ENCODE measurements at places on chromosomes 6 and 20.

DNA sequence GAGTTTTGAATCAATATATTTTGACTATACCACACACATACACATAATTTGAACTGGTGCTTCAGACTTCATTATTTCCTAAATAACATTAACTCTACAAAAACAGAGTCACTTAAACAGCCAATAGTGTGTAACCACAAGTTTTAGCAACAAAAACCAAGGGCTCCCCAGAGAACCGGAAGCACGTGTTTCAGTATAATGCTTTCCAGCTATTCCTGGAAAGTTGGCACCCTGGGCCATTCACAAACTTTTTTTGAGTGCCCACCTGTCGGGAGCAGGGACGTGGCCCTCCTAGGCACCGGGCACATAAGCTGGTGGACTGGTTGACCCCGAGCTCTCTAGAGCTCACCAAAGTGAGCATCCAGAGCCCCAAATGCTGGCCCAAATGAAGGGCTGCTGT is 1.9 kb upstream of the SLC35D3 start:
- DNase-seq: no peak

DNA sequence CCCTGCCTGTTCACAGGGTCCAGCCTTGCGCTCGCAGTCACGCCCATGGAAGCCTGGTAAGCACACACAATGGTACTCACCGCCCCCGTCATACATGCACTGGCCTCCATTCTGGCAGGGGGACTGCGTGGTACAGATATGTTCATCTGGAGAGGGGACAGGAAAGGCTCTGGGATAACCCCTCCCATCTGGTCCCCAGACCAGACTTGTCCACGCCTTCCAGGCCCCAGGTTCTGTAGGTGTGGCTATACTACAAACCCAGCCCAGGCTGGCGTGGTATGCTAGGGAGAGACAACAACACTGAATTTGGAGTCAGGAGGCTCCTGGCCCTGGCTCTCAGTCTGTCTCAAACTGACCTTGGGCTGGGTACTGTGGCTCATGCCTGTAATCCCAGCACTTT is 3.4 kb downstream of the DLK2 start:
- no peak for DNase-seq

DNA sequence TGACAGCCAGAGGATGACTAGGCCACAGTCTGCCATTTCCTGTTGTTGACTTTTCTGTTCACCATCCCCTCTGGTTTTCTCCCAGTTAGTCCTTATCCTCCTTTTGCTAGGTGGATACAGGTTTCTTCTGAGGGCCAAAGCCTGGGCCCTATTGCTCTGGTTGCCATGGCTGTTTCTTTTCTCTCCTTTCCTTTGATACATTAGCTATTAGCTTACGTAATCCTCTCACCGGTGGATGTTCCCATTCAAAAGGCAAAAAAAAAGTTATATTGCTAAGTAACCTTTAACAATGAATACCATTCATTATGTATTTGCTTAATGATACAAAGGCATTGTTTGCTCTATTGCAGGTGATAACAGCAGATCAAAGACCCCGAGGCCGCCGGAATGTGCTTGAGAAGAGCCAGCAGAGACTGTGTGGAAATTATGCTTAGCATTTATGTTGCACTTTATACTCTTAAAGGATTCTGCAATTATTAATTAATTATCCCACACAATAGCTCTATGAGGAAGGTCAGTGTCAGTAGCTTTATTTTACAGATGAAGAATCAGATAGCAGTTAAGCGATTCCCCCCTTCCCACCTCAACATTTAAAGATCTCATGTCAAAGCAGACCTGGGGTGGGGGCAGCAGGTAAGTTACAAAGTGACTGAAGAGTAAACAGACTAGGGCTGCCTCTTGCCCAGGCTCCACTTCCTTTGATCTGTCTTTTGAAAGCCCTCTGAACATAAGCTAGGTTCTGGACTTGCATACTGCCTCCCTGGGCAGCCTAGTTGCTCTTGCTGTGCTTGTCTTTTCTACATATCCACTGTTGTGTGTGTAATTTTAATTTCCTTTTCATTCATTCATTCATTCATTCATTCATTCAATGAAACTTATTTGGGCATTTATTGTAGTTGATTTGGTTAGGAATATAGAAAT is 14.5 kb upstream of the TFB1M start:
- peak; percentile 50 for DNase-seq

DNA sequence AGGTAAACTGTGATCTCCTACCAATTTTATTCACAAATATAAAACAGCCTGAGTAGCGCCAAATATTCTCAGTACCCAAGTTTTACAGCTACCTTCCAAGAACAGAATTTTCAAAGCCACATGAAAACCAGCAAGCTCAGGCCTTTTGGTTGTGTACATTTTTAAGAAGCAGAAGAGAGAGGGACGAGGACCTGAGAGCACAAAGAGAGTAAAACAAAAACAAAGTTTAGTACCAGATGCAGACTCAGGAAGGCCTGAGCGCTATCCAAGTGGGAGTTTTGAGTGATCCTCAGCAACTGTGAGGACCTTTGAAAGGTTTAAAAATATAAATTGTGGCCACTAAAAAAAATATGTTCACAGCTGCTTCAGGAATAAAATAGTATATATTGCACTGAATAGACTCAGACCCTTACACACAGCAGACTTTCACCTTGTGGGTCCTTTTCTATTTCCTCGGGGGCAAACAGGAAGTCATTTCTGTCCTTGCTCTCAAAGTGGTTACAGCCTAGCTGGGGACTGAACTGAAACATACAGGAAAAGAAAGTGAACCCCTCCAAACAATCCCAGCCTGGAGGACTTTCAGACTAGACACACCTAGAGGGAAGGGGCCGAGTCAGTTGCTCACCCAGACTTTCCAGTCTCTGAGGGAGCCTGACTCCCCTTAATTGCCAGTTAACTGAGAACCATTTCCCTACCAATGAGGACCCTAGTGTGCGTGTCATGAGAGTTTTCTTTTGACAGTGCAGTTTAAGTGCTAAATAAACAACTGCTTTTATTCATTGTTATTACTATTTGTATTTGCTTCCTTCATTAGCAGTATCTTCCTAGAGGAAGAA is 48.5 kb upstream of the NT5E start:
- no peak for DNase-seq

DNA sequence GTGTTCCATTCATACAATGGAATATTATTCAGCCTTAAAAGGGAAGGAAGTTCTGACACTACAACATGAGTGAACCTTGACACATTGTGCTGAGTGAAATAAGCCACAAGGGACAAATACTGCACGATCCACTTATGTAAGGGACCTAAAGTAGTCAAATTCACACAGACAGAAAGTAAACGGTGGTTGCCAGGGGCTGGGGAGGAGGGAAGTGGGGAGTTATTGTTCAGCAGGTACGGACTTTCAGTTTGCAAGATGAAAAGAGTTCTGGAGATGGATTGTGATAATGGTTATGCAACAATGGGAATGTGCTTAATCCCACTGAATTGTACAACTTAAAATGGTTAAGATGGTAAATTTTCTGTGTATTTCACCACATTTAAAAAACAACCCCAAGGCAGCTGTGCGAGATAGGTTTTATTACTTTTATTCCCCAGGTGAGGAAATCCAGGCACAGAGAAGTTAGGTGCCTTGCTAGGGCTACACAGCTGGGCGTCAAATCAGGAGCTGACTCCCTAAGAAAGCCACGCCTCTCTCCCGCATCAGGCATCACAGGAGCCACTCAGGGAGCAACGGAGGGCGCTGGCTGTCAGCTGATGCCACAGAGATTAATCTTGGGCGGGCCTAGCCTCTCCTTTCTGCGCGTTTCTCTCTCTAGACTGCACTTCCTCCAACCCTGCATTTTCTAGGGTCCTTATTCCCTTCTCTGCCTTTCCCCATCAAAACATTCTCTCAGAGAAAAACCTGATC is 9.3 kb upstream of the TRAF3IP2 start:
- DNase-seq: peak; percentile 68

DNA sequence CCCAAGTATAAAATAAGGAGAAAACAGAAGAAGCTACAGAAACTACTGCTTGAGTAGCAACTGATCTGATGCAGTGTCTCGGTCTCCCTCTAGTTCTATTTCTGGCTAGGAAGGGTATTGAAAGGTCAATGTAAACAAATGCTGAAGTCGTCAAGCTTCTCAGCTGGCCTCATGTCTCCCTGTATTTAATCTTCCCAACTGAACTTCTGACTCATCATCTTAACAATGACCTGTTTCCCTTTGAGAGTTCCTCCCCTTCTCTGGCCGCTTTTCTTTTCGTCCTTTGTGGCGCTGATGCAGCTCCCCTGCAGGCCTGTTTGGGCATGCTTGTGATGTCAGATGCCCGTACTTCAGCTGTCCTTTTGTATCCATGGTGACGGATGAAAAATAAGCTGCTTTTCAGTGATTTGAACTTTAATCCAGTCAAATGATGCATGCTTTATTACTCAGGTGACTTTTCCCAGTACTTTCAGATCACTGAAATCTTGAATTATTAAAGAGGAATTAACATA is 7.8 kb upstream of the LCA5 start:
- DNase-seq: peak; percentile 100

DNA sequence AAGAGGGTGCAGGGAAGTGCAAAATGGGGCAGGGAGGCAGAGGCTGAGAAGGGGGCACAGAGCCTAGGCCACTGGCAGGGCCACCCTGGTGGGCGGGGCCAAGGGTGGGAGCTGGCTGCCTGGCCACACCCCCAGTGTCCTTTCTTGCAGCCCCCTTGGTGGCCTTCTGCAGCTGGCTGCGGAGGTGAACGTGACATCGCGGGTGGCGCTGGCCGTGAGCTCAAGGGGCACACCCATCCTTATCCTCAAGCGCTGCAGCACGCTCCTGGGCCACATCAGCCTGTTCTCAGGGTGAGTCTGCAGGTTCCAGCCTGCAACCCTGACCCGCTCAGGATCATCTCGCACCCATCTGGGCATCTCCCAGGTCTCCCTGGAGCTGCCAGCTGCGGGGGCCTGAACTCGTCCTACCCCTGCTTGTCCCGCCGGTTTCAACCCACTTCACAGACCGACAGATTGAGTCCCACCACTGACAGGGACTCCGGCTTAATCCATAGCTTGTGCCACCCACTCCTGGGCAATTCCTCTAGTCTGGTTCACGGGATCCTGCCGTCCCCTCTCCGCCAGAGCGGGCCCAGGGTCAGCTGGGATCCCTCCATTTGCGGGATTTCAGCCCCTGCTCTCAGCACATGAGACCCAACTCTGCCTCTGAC is 6.2 kb downstream of the BPIFB3 start:
- DNase-seq: no peak

- DNase-seq: no peak
Measured at GRCh38 chr20:10344953-10345352, 89.1 kb downstream of the MKKS start.

DNA sequence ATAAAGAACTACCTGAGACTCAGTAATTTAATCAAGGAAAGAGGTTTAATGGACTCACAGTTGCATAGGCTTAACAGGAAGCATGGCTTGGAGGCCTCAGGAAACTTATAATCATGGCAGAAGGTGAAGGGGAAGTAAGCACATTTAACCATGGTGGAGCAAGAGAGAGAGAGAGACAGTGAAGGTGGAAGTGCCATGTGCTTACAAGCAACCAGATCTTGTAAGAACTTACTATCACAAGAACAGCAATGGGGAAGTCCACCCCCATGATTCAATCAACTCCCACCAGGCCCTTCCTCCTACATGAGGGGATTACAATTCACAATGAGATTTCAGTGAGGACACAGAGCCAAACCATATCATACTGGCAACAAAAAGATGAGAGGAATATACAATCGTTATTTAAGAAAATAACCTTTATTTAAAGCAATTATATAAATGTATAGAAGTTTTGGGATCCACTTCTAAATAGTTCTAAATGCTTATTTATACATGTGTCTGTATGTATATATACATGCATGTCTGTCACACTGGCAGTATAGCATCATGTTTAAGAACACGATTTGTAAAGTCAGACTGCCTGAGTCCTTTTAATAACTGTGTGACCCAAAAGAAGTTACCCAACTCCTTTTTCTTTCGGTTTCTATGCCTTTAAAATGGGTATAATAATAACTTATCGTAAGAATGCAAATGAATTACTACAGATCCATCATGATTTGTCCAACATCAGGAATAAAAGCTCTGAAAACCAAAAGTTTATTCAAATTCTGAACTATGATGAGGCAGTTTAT is 255.7 kb upstream of the THEMIS start:
- no peak for DNase-seq

DNA sequence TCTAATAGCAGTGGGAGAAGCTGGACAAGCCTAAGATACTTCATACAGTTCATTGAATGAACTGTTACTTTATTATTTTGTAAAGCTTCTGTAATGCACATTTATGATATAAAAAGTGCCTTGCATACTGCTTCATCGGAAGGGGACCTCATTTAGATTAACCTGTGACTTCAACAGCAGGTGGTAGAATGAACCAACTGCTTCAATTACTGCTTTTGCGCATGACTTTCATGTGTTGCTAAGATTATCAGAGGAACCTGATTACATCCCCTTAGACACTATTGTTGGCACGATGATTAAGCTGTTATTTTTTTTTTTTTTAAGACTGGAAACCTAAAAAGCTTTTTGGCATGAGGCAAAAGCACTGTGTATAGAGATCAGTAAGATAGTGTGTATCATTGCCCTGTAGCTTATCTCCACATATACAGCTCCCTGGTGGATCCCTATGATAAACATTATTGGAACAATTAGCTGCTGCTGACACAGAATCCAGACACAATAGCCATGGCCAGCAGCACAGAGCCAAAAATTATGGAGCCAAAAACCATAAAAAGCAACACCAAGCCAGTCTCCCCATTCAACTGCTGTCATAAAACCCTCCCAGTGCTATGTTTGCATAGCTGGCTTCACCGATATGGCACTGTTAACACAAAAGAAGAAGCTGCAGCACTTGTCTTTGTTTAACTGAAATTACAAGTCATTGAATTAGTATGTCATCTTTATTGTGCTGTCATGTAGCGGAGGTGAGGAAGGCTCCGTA is 731.6 kb upstream of the MMS22L start:
- DNase-seq: peak; percentile 54

- no peak for DNase-seq
Measured at GRCh38 chr6:138569970-138570724, 70.9 kb upstream of the NHSL1 start.

DNA sequence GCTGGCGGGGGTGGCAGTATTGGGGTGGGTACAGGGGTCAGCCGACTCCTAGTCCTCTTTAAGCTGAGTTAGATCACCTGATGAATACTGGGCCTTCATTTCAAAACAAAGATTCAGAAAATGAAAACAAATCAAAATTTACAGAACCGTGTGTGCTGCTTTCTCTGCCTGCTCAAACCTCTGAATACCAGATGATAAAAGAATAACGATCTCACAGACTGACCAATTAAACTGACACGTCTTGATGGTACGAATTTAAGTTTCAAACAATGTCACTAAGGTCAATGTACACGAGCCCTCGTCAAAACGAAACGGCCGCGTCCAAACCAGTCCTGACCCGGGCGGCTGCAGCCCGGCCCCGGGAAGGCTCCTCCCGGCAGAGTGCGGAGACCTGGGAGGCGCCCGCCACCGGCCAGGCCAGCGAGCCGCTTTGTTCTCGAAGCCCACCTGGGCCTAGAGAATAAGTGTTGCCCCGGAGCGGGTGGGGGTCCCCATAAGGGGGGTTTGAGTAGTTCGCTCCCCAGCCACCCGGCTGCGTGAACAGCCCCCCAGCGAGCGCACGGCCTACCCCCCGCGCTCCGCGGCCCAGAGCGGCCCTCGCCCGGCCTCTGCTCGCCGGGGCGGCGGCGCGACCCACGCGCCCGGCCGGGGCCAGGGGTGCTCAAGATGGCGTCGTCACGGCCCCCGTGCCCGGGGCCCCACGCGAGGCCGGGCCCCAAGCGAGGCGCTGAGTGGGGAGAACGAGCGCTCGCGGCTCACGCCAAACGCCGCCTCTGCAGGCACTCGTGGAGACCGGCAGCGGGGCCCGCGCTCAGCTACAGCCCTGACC is 728 bp downstream of the PSMA7 start:
- no peak for DNase-seq
